ENCODE measurements at places on chromosomes 2 and 18.

DNA sequence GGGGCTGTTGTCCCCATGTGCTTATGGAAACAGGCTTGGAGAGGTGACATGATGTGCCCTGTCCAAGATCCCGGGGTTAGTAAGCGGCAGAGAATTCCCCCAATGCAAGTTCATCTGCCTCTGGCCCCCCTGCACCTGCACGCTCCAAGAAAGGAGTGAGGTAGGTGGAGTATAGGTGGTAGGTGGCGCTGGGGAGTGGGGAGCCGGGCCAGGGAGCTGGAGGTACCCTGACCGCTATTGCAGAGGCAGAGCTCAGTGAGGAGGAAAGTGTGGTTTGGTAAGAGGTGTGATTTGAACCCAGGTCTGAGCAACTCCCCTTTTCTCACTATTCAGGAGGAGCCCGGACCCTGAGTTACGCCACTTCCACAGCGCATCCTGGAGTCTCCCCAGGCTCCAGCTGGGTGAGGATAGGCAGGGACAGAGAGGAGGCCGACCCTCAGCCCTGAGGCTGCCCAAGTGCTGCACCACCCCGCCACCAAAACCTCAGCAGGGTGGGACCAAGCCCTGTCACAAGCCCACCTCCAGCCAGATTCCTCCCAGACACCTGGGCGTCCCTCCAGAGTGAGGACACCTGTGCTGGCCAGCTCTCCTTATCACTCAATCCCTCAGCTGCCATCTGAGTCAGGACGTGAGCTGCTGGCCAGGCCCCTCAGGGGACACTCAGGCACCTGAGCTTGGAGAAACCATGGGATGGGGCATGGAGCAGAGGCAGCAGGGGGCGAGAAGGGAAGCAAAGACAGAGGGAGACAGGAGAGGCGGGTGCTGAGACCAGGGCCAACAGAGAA is 5.6 kb downstream of the HAAO start:
- DNase-seq = no peak

DNA sequence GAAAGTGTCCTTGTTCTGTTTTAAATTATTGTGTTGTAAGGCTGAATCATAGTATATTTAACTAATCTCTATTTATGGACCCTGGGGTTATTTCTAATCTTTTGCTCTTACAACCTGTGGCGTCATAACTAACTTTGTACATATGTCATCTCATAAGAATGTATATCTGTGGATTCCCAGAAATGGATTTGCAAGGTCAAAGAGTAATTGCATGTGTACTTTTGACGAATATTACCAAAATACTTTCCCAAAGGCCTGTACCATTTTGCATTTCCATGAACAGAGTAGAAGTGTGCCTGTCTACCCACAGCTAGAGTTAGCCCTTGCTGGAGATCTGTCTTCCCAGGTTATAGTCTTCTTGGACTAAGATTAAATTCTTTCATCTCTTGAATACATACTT is 42.8 kb downstream of the SEMA4F start:
- DNase-seq = no peak

DNA sequence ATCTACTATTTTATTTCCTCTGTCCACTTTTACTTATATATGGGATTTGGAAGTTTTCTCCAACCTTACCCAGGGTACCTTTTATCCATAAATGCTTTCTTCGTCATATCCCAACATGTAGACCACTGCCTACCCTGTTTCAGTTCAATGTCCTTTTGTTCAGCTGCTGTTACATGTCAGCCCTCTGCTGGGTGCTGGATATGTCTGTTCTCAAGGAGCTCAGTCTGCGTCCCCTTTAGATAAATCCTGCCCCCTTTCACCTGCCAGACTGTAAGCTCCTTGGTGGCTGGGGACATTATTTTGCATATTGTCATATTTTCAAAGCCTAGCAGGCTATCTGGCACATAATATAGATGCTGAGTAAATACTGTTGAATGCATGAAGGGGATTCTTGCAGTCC is 53.2 kb downstream of the NEMP2 start:
- no peak for DNase-seq

DNA sequence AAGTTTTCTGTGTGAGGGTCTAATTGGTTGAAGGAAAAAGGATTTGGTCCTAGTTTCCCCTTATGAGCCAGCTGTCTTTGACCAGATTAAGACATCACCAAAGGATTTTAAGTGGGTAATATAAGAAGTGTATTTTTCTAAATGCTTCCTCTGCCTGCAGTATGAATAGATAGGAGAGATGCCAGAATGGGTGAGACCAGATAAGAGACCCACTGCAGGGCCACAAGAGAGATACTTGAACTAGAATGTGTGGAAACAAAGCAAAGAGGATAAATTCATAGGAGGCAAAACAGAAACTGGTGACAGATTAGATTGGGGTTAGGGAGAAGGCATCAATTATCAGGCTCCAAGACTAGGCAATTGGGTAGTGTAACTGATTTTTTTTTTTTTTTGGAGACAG is 1.1 kb upstream of the HDHD2 start:
- no peak for DNase-seq

- DNase-seq = no peak
Measured at GRCh38 chr2:25586726-25587144, 86.6 kb downstream of the DTNB start.

- DNase-seq = no peak
Measured at GRCh38 chr18:1425679-1426078, 521.0 kb downstream of the ADCYAP1 start.

- no peak for DNase-seq
Measured at GRCh38 chr2:74481961-74482800, 617 bp downstream of the CCDC142 start.

DNA sequence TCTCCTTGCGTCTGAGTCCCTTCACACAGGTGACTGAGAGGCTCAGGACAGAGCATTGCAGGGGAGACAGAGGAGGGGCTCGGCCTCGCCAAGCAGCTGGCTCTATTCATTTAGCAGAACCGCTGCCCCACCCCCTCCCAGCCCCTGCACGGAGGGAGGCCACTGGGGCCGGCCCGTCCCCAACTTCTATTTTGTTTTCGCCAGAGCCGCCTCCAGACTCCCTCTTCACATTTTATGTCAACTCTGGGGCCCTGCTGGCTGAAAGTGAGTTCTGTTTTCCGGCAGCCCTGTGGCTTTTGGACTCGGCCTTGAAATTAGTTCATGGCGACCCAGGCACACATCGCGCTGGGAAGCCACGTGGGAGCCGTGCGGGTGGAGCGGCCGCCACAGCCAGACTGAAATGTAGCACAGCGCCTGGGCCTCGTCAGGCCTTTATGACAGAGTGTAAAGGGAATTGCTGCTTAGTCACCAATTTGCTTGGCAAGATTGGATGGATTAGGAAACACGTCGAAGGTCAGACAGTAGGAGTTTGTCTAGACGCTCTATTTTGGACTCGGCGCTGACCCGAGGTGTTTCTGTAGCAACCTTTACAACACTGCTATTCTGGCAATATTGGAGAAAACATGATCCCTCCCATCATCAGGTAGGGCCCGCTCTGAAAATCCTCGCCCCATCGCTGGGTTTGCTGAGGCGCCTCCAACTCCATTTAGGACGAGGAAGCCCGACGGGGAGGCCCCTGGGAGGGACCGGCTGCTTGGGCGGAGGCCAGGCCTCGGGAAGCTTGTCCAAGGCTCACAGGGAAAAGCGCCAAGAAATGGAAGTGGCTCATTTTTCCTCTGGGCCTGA is 90.7 kb upstream of the CTDP1 start:
- DNase-seq = no peak

DNA sequence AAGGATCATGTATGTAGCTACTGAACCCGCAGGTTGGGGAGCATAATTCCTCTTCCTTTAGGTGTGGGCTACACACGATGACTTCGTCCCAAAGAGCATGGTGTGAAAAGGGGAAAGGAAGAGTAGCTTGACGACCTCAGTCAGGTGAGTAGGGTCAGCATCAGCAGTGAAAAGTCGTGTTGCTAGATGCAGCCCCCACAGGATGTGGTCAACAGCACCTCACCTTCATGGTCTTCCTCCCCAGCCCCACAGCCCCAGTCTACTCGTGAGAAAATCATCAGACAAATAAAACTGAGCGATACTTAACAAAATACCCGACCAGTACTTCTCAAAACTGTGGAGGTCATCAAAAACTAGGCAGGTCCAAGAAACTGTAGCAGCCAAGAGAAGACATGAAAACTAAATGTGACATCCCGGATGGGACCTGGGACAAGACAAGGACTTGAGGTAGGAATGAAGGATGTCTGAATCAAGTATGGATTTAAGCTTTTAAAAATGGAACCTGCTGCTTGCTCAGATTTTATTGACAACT is 77.5 kb upstream of the NFATC1 start:
- no peak for DNase-seq

DNA sequence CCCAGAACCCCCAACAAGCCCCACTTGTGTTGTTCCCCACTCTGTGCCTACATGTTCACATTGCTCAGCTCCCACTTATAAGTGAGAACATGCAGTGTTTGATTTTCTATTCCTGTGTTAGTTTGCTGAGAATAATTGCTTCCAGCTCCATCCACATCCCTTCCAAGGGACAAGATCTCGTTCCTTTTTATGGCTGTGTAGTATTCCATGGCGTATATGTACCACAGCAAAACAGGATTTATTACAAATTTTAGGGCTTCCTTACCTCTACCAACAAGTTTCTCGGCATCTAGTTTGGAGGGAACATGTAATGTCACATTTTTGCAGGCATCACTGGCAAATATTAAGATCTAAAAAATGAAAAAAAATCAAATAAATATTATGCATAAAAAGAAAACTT is 8.9 kb downstream of the DSC2 start:
- DNase-seq = no peak

DNA sequence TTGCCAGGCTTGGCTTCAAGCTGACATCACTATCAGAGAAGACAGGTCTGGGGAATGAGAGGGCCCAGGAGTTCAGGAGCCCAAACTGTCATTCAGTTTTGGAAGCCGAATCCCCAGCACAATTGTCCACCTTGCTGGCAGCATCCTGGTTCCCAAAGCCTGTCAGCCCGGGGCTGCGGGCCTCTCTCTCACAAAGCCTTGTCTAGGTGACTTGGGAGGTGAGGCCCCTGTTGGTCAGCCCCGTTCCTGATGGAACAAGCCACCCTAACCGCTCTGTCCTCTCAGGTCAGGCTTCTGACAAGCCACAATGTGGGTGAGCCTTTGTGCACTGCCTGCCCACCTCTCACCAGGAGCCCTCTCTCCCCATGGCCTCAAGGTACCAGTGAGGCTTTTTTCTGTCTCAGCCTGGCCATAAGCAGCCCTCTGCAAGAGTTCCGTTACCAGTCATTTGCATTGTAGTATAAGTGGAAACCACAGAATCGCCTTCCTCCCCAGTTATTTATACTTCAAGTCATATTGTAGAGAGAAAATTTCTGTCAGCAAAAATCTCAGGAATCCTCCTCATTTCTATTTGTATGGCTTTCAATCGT is 100.6 kb downstream of the MSH2 start:
- no peak for DNase-seq

GRCh38 chr2:123999681-124000080 is 25.4 kb upstream of the CNTNAP5 start:
- DNase-seq = no peak

DNA sequence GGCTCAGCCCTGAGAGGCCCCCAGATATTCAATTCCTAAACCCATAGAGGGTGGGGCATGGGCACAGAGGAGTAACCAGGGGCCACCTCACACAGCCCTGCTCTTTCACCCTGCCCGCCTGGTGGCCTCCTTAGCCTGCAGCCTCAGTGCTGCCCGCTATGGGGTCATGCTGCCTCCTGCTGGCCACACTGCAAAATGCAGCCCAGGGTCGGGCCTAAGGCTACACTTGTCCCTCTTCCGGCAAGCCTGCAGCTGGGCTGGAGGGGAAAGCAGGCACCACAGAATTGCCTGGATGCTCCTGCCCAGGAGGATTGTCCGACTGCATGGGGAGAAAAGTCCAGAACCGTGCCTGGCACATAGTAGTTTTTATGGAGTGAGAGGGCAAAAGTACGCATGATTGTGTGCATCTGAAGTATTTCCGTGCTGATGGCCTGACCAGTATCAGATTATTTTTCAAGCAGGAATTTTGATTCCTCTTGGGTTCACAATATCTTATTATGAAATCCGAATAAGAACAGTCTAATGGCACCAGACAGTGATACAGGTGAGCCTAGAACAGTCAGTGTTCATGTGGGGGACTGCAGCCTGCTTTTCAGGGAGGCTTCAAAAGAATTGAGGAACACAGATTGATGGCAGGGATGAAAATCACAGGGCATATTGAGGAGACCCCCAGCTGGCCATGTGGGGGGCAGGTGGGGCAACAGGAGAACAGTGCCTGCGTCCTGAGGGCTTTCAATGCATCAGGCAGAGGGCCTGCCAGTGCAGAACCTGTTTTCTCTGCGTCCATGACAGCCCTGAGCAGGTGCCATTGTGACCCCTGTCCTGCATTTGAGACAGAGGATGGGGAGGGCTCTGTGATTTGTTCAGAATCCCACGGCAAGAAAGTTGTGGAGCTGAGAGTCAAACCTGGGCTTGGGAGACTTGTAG is 51.2 kb upstream of the ALPP start:
- DNase-seq = peak; percentile 68

DNA sequence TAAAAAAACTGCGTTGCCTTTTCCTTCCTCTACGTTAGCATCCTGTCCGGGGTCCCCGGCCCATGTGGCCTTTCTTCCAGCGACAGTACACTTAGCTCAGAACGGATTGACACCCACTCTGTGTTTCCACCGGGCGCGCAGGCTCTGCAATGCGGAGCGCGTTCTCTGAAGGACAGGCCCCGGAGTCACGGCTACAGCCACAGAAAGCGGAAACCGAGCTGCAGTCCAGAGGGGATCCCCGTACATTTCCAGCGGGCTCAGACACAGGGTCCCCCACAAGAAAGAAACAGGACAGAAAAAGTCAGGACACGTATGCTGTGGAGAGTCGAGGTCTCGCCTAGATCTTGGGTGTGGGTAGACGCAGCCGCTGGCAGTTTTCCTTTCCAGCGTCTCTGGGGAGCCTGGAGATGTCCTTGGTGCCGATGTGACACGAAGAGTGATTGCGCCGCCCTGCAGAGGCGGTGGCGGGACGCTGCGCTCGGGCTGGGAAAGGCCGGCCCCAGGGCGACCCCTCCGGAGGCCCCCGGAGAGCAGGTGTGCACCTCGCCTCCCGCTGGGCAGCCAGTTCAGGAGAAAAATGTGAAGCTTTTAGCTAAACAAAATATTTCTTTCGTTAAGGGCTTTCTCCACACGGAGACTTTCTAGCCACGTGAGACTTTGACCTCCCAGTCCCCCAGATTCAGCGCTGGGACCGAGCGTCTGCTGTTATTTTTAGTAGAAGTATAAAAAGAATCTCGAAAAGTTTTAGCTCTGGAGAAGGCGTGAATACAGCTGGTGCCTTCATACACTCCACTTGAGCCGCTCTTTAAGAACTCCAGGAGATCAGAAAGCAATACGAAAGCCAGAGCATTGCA is 1.3 kb upstream of the ACKR3 start:
- DNase-seq = no peak

DNA sequence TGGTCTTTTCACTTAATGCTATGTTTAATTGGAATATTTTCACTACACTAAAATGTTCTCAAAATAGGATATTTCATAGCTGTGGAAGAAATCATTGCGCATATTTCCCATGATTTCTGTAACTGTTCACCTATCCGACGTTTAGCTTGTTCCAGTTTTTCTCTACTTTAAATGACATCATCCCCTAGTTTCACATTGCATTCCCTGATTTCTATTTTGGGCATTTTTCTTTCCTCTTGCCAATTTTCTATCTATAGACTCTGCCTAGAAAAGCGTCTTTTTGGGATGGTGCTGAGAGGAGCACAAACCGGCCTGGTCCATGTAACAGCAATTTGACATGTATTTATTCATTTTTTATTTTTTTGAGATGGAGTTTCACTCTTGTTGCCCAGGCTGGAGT is 163.4 kb downstream of the SH3RF3 start:
- DNase-seq = no peak

GRCh38 chr2:28678175-28678855 is 73.3 kb upstream of the PPP1CB start:
- DNase-seq = no peak
